ENCODE measurements at places on chromosomes 2 and 18. TPM values are rescaled to one million over a fixed set of nuclear protein-coding genes. Genes with fewer than 3 reads are reported as not detected.

- DNase-seq = no peak
These were observed 568.7 kb upstream of the DSEL start for GRCh38 chr18:68085251-68085650.

- DNase-seq = no peak
These were observed 129.0 kb downstream of the LPIN1 start for GRCh38 chr2:11875481-11875880.

- no peak for DNase-seq
These were observed 67.5 kb downstream of the SPATS2L start for GRCh38 chr2:200373973-200374416.

DNA sequence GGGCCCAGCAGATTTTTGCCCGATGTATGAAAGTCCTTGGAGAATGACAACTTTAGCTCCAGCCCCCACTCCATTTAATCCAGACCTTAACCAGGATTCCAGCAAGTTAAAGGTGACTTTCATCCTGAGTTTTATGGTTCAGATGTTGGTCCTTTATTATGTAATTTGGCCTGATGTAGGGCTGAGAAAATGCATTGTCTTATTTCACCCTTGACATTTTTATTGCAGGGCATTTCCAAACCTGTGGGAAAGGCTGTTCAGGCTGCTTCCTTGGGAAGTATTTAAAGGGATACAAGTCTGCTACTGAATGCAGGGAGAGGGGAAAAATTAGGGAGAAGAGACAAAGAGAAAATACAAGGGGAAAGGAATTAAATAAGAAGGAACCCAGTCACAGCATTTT is 48.8 kb downstream of the ASB1 start:
- DNase-seq = no peak

GRCh38 chr2:229343661-229344060 is 72.6 kb upstream of the PID1 start:
- no peak for DNase-seq

DNA sequence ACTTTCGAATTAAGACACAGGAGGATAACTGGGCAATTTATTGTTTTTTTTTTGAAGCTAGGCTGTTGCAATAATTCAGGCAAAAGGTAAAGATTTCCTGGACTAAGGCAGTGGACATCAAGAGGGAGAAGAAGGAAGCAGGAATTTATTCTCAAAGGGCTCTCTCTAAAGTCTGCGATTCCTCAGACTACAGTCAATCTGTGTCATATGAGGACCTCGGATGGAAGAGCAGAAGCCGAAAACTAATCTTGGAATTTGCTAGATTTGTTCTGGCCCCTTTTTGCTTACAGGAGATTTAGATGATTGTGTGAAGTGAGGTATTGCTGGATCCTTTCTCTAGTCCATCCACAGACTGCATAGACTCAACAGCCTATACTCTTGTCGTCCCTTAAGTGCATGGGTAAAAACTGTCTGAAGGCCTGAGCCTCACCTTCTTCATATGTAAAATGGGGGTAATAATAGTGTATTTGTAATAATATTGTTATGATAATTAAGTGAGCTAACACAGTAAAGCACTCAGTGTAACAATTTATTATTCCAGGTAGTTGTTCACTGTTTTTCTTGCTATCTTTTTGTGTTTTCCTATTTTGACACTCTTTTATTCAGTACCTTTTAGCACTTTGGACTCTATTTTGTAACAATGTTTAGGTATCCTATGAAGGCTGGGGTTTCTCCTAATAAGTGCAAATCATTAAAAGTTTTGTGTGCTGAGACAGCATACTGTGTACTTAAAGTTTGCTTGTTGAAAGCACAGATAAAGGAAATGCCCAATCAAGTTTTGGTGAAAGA is 54.2 kb upstream of the NT5C1B start:
- DNase-seq = no peak

DNA sequence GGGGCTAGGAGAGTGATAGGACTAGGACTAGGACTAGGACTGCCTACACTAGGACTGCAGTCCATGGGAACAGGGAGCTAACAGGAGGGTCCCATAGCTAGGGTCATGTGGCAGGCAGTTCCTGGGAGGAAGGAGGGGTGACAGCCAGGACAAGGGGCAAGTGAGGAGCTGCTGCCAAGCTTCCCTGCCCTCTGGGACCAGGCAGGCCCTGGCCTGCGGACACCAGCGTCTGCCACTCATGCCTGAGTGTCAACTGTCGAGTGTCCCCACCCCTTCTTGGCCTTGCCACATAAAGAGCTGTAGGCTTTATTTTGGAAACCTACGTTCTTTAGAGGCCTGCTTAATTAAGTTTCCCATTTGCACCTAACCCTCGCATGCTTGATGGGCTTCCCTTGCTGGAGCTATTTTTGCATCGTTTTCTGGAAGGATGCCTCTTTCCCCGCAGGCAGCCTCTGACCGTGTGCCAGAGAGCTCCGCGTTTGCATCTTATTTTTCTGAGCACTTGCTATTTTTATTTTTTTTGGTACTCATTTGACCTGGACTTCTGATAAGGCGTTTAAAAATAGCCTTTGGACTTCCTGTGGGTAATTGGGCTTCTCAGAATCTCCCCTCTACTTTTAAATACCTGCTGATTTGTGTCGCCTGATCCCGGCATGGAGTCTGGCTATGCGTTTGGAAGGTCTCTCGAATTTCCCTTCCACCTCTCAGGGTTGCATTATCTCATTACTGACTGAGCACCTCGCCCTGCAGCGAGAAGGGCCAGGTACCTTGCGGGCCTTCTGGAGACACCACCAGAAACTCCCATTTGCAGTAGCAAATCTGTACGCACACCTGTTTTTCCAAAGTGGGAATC is 66.4 kb downstream of the SH3RF3 start:
- DNase-seq = no peak

- DNase-seq = no peak
These were observed 2.0 kb downstream of the SATB2 start for GRCh38 chr2:199455545-199456382.

GRCh38 chr2:34069604-34070003 is 470.5 kb upstream of the FAM98A start:
- DNase-seq = no peak

- no peak for DNase-seq
These were observed 402.9 kb downstream of the ERBB4 start for GRCh38 chr2:212135739-212136138.

- DNase-seq = no peak
These were observed 34.2 kb downstream of the INPP4A start for GRCh38 chr2:98478907-98479306.

GRCh38 chr2:171792886-171793580 is 101.0 kb downstream of the SLC25A12 start:
- no peak for DNase-seq

Gene UNC80
- 2.8 TPM for total RNA-seq

Gene AQP12A
- total RNA-seq = not detected

Gene SPAG16
- 29.0 TPM for total RNA-seq

Gene NCKAP5
- total RNA-seq = 27.9 TPM

Gene GAL3ST2
- not detected for total RNA-seq

Gene SRBD1
- 21.4 TPM for total RNA-seq
